ENCODE measurements at places on chromosomes 12 and 14.

DNA sequence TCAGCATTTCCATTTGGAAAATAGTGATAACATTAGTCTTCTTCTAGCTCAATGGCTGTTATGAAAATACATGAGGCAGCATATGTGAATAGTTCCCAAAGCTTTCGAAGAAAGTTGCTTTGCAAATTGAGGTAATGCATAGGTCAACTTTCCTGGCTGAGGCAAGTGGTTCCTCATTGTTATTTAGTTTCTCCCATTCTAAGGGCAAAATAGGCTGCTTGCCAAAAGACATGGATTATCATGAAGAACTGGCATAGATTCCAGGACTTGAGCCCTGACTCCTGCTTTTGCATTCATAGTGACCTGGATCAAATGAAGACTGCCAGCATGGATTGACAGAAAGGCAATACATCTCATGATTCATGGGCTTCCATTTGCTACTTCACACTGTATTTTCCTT, 35.7 kb downstream of the LRFN5 start:
- H3K27me3 ChIP-seq = no peaks in the 10 kb centered on the region
- no peak overlapping the region for H3K27ac ChIP-seq
- H3K4me3 ChIP-seq = no peak overlapping the region
- no peak for DNase-seq

- H3K4me3 ChIP-seq = no peak overlapping the region
- H3K4me1 ChIP-seq = no peaks in the 10 kb centered on the region
These were observed 366.5 kb upstream of the OR4E1 start for GRCh38 chr14:22039938-22040780.

DNA sequence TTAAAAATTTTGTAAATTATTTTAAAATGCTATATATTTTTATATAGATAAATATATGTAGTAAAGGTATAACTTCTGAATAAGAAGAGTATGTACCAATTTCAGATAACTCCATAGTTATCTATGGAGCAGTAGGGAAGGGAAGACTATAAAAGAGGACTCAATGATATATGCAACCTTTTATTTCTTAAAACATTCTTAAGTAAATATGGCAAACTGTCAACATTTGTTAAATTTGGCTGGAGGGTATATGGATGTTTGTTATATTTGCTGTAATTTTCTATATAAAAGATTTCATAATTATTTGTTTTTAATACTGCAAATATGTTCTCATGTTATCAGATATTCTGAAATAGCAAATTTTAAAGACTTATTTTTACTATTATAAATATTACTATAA, 38.3 kb upstream of the TSPAN11 start:
- no peaks in the 10 kb centered on the region for H3K4me1 ChIP-seq
- H3K4me3 ChIP-seq = no peak overlapping the region
- no peaks in the 10 kb centered on the region for H3K27me3 ChIP-seq
- no peak overlapping the region for H3K27ac ChIP-seq
- DNase-seq = no peak

- no peaks in the 10 kb centered on the region for H3K27me3 ChIP-seq
- H3K4me1 ChIP-seq = no peaks in the 10 kb centered on the region
- no peaks in the 10 kb centered on the region for H3K36me3 ChIP-seq
- H3K4me3 ChIP-seq = no peak overlapping the region
- no peak overlapping the region for H3K27ac ChIP-seq
- DNase-seq = no peak
These were observed 70.4 kb downstream of the RPL10L start for GRCh38 chr14:46581036-46581671.

- no peaks in the 10 kb centered on the region for H3K4me1 ChIP-seq
- no peak overlapping the region for H3K4me3 ChIP-seq
- H3K27ac ChIP-seq = no peak overlapping the region
These were observed 198.5 kb downstream of the PTPRO start for GRCh38 chr12:15520844-15521243.

DNA sequence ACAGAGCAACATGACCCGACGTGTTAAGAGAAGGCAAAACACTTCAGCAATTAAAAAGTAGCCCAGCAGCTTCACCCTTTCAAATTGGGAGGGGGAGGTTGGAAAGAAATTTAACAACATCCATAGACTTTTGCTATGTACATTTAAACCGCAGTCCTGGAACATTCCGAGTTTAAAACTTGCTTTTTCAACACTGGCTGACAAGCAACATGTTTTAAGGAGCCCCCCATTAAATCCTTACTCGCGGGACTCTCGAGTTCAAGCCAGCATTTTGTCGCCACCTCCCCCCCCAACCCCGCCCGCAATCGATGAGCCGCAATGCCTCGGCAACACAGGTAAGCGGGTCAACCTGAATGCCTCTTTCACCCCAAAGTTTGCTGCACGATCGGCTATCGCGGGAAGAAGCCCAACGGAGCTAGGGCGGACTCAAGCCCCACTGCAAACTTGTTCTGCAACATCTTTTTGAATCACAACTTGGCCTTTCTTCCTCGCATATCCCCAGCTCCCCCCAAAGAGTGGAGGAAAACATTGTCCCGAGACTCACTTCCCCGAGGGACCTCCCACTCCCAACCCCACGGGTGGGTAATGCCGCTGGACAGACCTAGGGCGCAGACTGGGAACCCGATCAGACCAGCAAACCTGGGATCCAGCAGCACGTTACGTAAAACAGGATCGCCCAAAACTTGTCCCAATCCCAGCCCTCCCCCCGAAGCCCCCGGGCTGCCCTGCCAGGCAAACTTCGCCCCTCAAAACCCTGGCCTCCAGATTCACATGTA, 777 bp downstream of the ZFP36L1 start:
- peak overlapping the region; percentile 99 for H3K27ac ChIP-seq
- no peaks in the 10 kb centered on the region for H3K27me3 ChIP-seq
- peak overlapping the region; percentile 95 for H3K4me3 ChIP-seq
- peaks cover 37% of the 10 kb centered on the region for H3K4me1 ChIP-seq
- peak; percentile 89 for DNase-seq

GRCh38 chr12:123436017-123436964, at the start of gene RILPL2:
RILPL2 (minus strand) TSS chr12:123436684; CDS start chr12:123436420, 264 bp downstream.
- H3K27me3 ChIP-seq = no peaks in the 10 kb centered on the region
- peak within 1 kb of the TSS; percentile 90 for H3K4me3 ChIP-seq
- H3K27ac ChIP-seq = peak within 1 kb of the TSS; percentile 81
- peak; percentile 93 for DNase-seq
- peaks cover 42% of the 10 kb centered on the region for H3K4me1 ChIP-seq

GRCh38 chr12:131441060-131441396, 269.9 kb upstream of the SFSWAP start:
- no peaks in the 10 kb centered on the region for H3K36me3 ChIP-seq
- H3K27ac ChIP-seq = peak overlapping the region; percentile 30
- no peak overlapping the region for H3K4me3 ChIP-seq
- H3K27me3 ChIP-seq = no peaks in the 10 kb centered on the region

- no peak overlapping the region for H3K27ac ChIP-seq
- H3K36me3 ChIP-seq = no peaks in the 10 kb centered on the region
- peaks cover 17% of the 10 kb centered on the region for H3K4me1 ChIP-seq
- no peak overlapping the region for H3K4me3 ChIP-seq
These were observed 42.5 kb downstream of the TSPAN11 start for GRCh38 chr12:30969006-30969405.

- no peaks in the 10 kb centered on the region for H3K4me1 ChIP-seq
- H3K4me3 ChIP-seq = no peak overlapping the region
- H3K36me3 ChIP-seq = no peaks in the 10 kb centered on the region
- no peak overlapping the region for H3K27ac ChIP-seq
- no peak for DNase-seq
These were observed 5.5 kb downstream of the CNTN1 start for GRCh38 chr12:40697566-40698259.

- H3K4me3 ChIP-seq = no peak overlapping the region
- H3K27me3 ChIP-seq = no peaks in the 10 kb centered on the region
- no peaks in the 10 kb centered on the region for H3K36me3 ChIP-seq
- H3K27ac ChIP-seq = no peak overlapping the region
These were observed 51.8 kb downstream of the MSRB3 start for GRCh38 chr12:65330331-65330730.

GRCh38 chr14:55580470-55581341, 699 bp downstream of the KTN1 start:
- no peak for DNase-seq
- H3K36me3 ChIP-seq = no peaks in the 10 kb centered on the region
- peak overlapping the region; percentile 88 for H3K27ac ChIP-seq
- H3K4me1 ChIP-seq = peaks cover 58% of the 10 kb centered on the region

DNA sequence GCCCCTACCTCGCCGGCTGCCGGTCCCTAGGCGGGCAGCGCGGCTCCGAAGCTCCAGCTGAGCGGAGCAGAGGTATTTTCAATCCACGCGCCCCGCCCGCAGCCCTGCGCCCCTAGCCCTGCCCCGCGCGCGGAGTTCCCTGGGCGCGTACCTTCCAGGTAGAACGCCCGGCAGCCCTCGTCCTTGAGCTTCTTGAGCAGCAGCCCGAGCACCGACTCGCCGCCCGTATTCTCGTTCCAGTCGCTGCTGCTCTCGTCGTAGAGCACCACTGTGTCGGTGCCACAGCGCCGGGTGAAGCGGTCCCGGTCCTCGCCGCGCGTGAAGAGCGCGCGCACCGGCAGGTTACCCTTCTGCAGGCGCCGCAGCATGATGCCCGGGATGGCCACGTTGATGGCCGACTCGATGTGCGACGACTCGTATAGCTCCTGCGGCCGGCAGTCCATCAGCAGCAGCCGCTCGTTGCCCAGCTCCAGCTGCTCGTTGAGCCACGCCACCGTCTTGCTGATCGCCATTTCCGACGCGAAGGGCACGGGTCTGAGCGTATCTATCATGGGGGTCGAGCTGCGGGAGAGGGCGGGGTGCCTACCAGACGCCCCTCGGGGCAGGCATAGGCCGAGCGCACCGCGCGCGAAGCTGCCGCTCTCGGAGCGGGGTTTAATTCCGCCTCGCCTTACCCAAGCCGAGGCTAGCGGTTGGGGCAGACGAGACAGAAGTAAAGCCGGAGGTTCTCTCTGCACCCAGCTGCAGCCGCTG, 636 bp downstream of the DUSP6 start:
- peak overlapping the region; percentile 93 for H3K27ac ChIP-seq
- peaks cover 9% of the 10 kb centered on the region for H3K36me3 ChIP-seq
- peak overlapping the region; percentile 77 for H3K4me3 ChIP-seq
- no peak for DNase-seq
- H3K27me3 ChIP-seq = no peaks in the 10 kb centered on the region

- H3K4me1 ChIP-seq = peaks cover 7% of the 10 kb centered on the region
- no peak overlapping the region for H3K4me3 ChIP-seq
- DNase-seq = no peak
- H3K27me3 ChIP-seq = no peaks in the 10 kb centered on the region
- H3K27ac ChIP-seq = peak overlapping the region; percentile 59
- H3K36me3 ChIP-seq = no peaks in the 10 kb centered on the region
These were observed 36.3 kb upstream of the HECTD1 start for GRCh38 chr14:31243860-31244259.

GRCh38 chr12:3019005-3019680, 58.0 kb upstream of the TSPAN9 start:
- DNase-seq = no peak
- no peaks in the 10 kb centered on the region for H3K27me3 ChIP-seq
- H3K27ac ChIP-seq = no peak overlapping the region
- no peaks in the 10 kb centered on the region for H3K36me3 ChIP-seq
- H3K4me3 ChIP-seq = no peak overlapping the region

Data from vagina (tissue), 2 donors.